ENCODE measurements at places on chromosomes 7 and 10. TPM values are rescaled to one million over a fixed set of nuclear protein-coding genes. Genes with fewer than 3 reads are reported as not detected.
A peak's percentile ranks its signal among the peaks of the same experiment; 100 is the strongest.

GRCh38 chr7:110675383-110676103 lies 415.4 kb upstream of the LRRN3 start:
- DNase-seq = no peak
- H3K36me3 ChIP-seq = no peaks in the 10 kb centered on the region
- no peak overlapping the region for H3K4me3 ChIP-seq
- no peaks in the 10 kb centered on the region for H3K27me3 ChIP-seq

- H3K4me3 ChIP-seq = no peak overlapping the region
- H3K4me1 ChIP-seq = no peaks in the 10 kb centered on the region
- H3K27ac ChIP-seq = no peak overlapping the region
- no peaks in the 10 kb centered on the region for H3K36me3 ChIP-seq
These were observed 145.6 kb downstream of the CCDC71L start for GRCh38 chr7:106515321-106515720.

DNA sequence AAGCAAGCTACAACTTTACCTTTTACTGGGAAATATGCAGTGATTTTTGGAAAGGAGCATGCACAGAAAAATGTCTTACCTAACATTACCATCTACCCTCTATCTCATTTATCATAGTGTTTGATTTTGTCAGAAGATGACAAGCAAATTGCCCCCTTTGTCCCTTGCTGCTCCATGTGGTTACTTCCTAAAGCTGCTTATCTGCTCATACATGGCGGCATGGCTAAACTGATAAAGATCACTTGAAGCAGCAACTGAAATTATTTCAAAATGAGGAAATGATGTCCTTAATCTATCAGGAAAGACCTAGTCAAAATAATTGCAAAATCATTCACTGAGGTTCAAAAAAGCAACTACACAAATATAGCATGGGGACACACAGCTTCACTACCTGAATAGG lies 1198.5 kb upstream of the SORCS1 start:
- H3K4me3 ChIP-seq = no peak overlapping the region
- H3K36me3 ChIP-seq = no peaks in the 10 kb centered on the region
- H3K27me3 ChIP-seq = no peaks in the 10 kb centered on the region
- no peak overlapping the region for H3K27ac ChIP-seq
- H3K4me1 ChIP-seq = no peaks in the 10 kb centered on the region
- DNase-seq = no peak

KNDC1 gene
- not detected for total RNA-seq

- no peak for DNase-seq
- no peaks in the 10 kb centered on the region for H3K36me3 ChIP-seq
- no peak overlapping the region for H3K4me3 ChIP-seq
- no peak overlapping the region for H3K27ac ChIP-seq
- no peaks in the 10 kb centered on the region for H3K27me3 ChIP-seq
These were observed 30.8 kb downstream of the CHCHD3 start for GRCh38 chr7:133051066-133051465.

GRCh38 chr7:36597090-36597773 lies 127.1 kb downstream of the AOAH start:
- no peaks in the 10 kb centered on the region for H3K36me3 ChIP-seq
- H3K4me3 ChIP-seq = no peak overlapping the region
- no peak overlapping the region for H3K27ac ChIP-seq
- H3K4me1 ChIP-seq = no peaks in the 10 kb centered on the region

CTAGE15 gene
- 0.47 TPM for total RNA-seq

GRCh38 chr7:1925349-1925748 lies 255.3 kb downstream of the ELFN1 start:
- no peak for DNase-seq
- H3K4me1 ChIP-seq = peaks cover 78% of the 10 kb centered on the region
- H3K27ac ChIP-seq = peak overlapping the region; percentile 76

DNA sequence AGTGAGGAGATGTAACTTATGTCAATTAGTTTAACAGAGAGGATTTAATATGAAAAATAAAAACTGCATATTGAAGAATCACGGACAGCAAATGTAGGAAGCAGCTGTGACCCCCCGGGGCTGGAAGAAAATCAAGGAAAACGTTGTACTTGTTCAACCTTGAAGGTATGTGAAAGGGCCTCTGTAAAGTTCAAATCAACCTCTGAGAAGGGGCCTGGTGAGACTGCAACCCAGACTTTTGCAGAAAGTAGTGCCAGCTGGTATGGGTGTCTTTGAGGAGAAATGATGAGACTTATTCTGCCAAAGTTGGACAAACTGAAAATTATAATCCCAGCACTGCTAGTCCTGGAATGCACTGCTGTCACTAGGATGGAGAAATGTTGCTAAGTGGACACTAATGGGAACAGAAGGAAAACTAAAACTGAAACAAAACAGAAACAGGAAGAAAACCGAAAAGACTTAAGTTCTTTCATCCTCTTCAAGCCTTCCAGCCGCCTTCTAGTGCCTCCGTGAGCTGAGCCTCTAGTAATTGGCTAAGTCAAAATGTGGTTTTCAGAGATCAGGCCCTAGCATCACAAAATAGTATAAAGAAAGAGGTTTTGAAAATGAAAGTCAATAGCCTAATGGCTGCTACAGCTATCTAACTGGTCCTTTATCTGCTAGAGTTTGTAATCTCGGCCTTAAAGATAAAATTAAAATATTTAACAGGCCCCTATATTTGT lies 253.7 kb upstream of the SORCS1 start:
- no peak for DNase-seq
- no peaks in the 10 kb centered on the region for H3K27me3 ChIP-seq
- no peaks in the 10 kb centered on the region for H3K4me1 ChIP-seq
- H3K4me3 ChIP-seq = no peak overlapping the region
- no peaks in the 10 kb centered on the region for H3K36me3 ChIP-seq
- no peak overlapping the region for H3K27ac ChIP-seq

All from CD4-positive, alpha-beta T cell (primary cell).